ENCODE measurements at places on chromosomes 3 and 15.

- no peak for DNase-seq
These were observed 614.0 kb upstream of the AGTR1 start for GRCh38 chr3:148083526-148084182.

DNA sequence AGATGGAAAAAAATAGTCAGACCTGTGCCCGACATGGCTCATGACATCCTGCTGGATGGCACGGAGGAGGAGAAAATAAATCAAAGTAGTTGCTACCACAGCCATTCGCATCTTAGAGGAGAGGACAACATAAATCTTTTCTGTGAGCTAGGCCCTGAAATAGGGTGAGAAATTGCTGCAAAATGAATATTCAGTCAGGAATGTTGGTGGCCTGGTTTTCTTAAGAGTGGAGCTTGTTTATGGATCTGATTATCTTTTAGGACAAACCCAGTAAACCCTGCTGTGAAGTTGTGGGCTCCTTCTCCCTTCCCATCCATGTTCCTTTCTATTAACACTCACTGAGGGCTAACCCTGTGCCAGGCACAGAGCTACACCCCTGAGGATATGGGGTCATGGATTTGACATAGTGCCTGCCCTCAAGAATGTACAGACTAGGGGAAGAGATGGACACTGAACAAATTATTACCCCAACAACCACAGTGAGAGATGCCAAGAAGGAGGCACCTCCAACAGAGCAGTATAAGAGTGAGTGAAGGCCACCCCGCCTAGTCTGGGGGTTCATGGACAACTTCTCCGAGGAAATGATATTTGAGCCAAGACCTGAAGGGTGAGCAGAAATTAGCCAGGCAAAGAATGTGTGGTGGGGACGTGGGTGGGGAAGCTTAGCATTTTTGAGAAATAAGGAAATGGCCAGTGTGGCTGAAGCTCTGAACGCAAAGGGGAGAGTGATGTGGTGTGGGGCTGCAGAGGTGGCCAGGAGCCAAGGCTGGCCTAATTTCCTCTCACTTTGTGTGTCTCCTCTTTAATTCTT, 68.9 kb upstream of the ARL8B start:
- DNase-seq: peak; percentile 65

- no peak for DNase-seq
These were observed 138.6 kb downstream of the MEGF11 start for GRCh38 chr15:66114863-66115425.

DNA sequence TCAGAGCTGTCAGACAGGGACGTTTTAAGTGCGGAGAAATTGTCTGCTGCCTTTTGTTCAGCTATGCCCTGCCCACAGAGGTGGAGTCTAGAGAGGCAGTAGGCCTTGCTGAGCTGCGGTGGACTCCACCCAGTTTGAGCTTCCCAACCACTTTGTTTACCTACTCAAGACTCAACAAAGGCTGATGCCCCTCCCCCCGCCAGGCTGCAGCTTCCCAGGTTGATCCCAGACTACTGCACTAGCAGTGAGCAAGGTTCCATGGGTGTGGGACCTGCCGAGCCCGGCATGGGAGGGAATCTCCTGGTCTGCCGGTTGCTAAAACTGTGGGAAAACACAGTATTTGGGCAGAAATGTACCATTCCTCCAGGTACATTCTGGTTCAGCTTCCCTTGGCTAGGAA, 282.1 kb downstream of the VGLL3 start:
- no peak for DNase-seq

GRCh38 chr3:37114251-37115145, 59.9 kb downstream of the LRRFIP2 start:
- peak; percentile 86 for DNase-seq

- DNase-seq: no peak
These were observed 6.2 kb downstream of the SLC33A1 start for GRCh38 chr3:155847993-155848392.

- no peak for DNase-seq
These were observed 165.2 kb upstream of the THBS1 start for GRCh38 chr15:39415634-39416033.

DNA sequence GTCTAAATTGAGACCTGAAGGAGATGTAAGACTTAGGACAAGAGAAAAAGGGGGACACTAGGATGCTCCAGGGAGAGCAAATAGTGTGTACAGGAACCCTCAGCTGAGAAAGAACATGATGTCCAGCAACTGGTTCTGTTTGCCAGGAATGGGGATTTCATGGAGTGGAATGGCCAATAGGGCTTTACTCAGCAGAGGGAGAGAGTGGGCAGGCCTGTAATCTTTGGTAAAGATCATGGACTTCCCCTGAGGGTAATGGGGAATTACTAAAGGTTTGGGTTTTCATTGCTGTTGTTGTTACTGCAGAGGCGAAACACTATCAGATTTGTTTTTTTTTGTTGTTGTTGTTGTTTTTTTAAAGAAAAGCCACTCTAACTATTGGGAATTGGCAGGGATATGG, 99.0 kb downstream of the SCN11A start:
- DNase-seq: no peak

- no peak for DNase-seq
These were observed 293.4 kb upstream of the MME start for GRCh38 chr3:154786724-154787123.

DNA sequence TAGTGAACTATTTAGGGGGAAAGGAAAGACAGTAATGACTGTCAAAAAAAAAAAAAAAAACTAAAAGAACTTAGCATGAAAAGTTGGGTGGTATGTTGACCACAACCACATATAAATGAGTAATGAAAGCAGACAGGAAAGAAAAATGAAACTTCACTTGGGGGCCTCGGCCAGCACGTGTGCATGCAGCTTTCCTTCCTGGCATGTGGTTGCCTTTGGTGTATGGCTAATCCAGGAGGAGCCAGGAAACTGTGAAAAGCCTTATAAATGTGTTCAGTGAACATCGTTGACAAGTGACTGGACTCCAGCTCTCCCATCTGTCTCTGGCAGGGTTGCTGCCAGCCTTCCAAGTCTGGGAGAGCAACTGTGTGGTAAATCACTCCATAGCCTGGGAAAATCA, 195.1 kb downstream of the DTWD1 start:
- peak; percentile 63 for DNase-seq

DNA sequence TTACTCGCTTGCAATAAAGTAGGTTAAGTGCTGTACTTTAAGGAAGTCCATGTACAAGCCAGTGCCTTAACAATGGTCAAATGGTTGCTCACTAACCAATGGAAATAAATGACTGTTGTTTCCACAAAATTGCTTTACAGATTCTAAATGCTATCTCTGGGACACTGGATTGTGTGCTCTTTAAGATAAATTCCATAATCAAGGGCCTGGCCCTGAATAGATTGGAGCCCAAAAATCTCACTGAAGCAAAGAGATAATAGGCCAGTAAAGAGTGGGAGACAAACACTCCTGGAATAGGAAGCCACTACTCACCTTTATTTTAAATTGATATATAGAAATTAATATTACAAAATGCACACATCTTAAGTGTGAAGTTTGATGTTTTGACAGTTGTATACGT, 62.4 kb upstream of the GOLGA6B start:
- DNase-seq: no peak

- no peak for DNase-seq
These were observed 404.8 kb downstream of the PTPRG start for GRCh38 chr3:61966200-61966599.

DNA sequence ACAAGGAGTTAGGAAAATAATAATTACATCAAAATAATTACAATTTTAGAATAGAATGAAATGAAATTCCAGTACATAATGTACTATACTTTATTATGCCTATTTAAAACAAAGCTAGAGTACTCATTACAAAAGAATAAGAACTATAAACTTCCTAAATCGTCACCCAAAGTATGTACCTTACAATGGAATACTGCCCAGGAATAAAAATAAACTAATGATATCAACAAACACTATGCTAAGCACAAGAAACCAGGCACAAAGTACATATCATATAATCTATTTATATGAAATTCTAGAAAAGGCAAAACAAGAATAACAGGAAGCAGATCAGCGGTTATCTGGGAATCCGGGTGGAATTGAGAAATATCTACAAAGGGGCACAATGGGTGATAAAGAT, 84.7 kb downstream of the MYO9A start:
- DNase-seq: no peak

- DNase-seq: no peak
These were observed 42.7 kb downstream of the EXOG start for GRCh38 chr3:38538773-38539353.

DNA sequence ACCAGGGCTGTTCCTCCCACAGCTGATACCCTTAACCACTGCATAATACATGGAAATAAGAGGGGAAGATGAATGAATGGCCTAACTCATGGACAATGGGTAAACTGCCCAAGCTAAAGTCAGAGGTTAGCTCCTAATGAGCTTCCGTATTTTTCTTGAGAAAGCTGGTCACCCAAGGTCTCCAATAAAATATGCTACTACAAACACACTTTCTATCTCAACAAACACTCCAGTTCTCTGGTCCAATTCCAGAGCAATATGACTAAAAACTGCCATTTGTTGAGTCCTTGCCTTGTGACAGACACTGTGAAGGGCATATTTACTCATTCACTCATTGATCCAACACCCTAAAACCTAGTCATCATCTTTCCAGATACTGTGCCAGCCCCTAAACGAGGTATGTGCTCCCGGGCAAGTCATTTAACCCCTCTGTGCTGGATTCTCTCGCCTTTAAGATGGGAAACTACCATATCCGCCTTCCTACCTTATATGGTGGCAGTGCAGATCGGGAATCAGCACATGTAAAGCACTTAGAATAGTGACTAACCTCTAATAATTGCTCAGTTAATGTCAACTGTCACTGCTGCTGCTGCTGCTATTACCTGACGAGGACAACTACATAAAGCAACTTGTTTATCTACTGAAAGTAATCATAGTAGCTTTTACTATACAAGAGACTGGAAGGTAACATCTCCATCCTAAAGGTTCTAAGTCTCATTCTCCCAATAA, 89.1 kb downstream of the XXYLT1 start:
- DNase-seq: no peak

DNA sequence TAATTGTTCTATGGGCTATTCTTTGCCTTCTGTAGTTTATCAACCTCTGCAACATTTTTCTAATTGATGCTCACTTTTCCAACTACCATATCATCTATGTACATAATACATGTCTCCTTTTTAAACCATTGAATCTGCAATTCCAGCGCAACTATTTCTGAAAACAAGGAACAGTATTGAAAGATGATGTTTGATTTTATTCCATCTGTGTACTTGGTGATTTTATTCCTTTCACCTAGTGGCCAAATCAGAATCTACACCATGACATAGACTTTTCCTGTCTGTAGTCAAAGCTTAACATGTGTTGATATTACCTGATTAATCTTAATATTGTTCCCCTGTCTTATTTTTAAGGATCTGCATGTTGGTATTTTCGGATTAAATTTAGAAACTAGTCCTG, 13.0 kb downstream of the NKTR start:
- no peak for DNase-seq

DNA sequence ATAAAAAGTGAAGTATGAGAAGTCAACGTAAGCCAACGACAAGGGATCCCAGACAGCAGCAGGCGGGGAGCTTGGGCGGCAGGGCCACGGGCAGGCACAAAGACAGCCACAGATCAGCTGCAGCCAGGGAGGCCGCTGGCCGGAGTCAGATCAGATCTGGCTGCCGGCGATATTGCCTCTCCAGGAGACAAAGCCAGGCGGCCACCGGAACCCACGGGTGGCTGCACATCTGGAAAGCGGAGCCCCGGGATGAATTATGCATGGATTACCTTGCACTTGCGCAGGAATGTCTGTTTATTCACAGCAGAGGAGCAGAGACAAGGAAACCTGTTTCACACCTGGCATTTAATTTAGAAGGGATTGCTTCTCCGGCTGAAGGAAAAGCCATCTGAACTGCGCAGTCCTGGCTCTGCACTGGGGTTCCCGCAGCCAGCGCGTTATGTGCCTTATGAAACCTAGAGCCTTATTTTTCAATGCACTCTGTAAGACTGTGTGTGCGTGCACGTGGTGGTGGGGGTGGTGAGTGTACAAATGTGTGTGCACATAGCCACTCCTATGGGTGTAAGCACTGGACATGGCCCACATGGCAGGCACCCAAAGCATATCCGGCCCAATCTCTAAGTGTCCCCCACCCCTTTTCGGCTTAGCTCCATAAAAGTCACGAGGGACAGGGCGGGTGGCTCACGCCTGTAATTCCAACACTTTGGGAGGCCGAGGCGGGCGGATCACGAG, 427.8 kb upstream of the MCTP2 start:
- DNase-seq: no peak

All from BJ (cell line).